Fibroblast of upper back skin (primary cell): ENCODE measurements at places on chromosomes 3 and 15.
A peak's percentile ranks its signal among the peaks of the same experiment; 100 is the strongest.

GRCh38 chr3:19063936-19064335, 84.4 kb upstream of the KCNH8 start:
- no peak for DNase-seq

GRCh38 chr15:48182749-48183148, 4.7 kb upstream of the MYEF2 start:
- DNase-seq: no peak

DNA sequence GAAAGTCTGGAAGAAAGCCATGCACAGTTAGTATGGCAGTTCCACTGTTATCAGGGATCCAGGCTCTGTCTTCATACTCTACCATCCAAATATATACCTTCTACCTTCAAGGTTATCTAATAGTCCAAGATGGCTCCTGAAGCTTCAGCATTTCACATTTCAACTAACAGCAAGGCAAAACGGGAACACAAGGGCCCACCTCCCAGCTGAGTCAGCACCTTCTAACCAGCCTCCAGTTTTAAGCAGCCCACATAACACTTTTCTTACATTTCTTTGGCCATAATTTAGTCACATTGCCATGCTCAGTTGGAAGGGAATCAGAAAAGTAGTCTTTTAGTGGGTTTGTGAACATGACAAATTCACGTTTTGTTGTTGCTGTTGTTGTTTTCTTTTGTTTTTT, 15.4 kb upstream of the MSL2 start:
- DNase-seq: peak; percentile 6

- DNase-seq: no peak
Measured at GRCh38 chr3:171854649-171855305, 11.6 kb downstream of the TMEM212 start.

- DNase-seq: no peak
Measured at GRCh38 chr3:127804141-127804540, 18.2 kb downstream of the MGLL start.

DNA sequence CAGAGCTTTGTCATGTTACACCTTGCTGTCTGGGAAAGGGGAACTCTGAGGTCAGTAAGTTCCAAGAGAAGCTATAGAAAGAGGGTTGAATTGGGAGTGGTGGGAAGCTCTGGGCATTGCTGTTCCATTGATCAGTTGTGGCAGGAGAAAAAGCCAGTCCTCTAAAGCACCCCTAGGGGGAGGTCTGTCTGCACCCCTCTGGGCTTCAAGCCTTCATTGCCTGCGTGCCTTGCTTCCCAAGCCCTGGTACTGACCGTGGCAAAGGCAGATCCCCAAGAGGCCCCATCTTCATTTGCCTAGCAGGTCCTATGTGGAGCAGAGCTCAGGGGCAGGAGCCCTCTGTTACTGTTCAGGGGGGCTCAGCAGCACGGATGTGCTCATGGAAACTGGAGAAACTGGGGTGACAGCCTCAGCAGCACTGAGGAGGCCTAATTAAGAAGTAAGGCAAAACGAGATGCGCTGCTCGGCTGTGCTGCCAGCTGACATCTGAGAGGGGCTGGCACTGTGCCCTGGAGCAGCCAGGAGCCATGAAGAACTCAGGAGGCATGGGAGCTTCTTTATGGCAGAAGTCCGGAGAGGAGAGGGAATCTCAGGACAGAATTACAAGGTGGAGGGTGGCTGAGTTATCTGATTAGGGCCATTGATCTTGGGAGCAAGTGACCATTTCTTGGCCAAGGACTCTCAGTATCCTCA, 270.9 kb downstream of the RPLP1 start:
- DNase-seq: no peak

DNA sequence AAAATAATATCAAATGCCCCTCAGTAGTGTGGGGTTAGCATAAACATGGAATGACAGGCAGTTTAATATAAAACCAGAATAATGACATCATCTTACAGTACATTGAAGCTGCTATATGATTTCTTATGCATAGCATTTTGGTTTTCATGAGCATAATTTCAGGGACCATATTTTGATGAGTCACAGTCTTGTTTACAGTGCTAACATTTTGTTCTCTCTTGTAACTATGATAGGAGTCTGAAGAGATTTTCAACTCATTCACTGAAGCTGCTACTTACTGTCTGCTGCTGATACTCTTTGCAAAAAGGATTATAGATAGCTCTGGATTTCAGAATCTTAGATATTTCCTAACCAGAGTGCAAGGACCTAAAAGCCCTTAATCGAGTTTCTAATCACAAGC, 92.6 kb upstream of the CCDC54 start:
- DNase-seq: peak; percentile 10

DNA sequence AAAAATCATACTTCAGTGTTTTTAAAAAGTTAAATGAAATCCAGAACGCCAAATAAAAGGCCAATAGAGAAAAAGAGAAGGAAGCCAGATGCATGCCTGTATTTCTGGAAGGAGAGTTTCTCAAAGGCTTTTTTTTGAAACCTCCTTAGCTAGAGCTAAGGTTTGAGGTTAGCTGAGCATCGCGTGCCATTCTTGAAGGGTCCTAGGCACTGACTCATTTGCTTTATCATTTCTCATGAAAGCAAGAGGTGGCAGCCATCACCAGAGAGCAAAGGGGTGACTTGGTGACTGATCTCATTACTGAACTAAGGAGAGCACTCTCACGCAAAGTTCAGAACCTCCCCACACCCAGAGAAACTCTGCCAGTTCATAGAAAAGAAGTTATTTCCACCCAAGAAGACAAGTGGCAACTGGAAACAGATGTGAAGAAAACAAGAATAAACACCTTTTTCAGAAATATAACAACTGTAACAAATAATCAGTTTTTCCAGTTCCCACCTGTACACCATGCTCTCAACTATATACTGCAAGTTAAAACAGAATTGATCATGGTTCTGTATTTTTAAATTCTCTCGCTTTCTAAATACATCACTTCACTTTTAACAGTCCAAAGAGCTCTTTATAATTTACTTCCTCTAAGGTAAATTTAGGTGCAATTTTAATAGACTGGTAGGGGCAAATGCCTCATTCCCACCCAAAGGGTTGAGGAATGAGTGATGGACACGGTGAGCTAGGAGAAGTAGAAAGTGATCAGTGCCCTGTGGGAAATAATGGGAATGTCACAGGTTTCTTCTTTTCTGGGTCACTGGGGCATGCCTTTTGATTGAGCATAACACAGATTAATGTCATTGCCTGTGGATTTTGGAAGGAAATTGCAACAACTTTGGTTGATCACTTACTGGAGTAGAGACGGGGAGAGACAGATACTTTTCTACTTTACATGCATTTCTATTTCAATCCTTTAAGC, 24.7 kb downstream of the GPR15 start:
- no peak for DNase-seq

- DNase-seq: peak; percentile 81
Measured at GRCh38 chr3:188434594-188434993, 280.6 kb downstream of the LPP start.

DNA sequence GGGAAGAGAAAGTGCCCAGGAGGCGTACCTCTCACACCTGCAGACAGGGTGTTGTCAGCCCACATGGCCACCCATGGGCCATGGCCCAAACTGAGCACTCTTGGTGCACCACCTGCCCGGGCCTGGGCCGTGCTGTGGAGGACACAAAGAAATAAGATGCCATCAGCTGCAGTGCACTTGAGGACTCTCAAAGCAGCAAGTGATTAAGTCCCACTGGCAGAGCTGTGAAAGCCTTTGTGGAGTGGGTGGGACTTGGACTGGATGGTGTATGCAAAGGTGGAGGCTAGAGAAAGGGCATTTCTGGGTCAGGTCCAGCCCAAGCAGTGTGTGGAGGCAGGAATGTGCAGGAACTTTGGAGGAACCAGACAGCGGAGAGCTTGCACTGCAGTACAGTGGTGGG, 122.3 kb downstream of the MEGF11 start:
- no peak for DNase-seq

DNA sequence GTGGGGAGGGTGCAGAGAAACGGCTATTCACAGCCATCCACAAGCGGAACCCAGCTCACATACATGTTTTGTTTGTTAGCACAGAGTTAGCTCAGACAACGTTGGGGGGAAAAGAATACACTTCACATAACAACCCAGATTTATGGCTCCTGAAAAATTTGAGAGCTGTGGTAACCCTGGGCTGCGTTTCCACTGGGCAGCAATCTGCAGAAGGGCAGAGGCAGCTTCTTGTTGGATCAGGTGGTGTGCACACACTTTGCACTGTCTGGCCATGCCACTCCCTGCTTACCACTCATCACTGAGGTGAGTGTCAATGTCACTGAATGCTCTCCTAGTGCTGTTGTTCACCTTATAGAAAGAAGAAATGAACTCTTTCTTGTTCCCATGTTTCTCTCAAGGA, 299.8 kb upstream of the SOX14 start:
- no peak for DNase-seq

DNA sequence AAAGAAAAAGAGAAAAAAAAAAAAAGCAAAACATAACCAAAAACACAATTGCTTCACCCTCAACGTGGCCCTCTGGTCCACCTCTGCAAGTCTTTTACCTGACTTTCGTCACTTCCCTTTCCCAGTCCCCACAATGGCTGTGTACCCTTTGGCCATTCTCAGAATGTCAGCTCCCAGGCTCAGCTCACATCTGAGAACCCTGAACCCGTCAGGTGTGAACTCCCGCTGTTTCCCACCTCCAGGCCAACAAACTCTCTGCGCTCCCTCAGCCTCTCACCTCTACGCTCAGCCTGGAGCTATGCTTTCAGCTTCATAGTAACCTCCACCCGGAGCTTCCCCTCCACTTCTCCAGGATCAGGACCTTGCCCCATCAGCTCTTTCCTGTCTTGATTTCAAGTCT, 23.6 kb downstream of the ZSCAN2 start:
- no peak for DNase-seq

DNA sequence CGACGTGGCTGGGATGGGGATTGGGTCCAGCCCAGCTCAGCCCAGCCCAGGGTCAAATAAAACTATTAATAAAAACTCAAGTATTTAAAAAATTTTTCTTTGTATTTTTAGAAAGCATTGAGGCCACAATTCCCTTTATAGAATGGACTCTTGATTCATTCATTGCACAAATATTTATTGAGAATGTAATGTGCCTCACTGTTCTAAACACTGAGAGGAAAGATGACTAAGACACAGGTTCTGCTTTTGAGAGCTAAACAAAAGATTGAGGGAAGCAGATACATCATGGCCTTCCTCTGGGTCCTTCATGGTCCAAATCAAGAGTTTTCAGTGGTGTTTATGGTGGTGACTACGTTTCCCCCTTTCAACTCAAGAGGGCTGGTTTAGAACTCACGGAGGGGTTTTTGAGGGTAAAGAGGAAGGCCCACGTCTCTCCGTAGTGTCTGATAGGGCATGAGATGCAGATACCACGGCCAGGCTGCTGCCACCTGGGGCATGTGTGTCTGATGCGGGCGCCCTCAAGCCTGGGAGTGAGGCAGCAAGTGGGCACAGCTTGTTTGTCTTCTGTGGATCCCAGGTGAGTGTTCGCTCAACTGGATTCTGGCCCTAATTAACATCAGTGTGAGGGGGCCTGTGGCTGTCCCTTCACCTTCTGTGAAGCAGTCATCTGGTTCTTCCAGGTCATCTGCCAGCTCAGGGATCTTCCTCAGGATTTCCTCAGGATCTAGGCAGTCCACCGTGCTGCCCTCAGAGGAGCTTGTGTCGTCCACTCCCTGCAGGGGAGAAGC, 73.5 kb upstream of the SCN5A start:
- DNase-seq: peak; percentile 37

DNA sequence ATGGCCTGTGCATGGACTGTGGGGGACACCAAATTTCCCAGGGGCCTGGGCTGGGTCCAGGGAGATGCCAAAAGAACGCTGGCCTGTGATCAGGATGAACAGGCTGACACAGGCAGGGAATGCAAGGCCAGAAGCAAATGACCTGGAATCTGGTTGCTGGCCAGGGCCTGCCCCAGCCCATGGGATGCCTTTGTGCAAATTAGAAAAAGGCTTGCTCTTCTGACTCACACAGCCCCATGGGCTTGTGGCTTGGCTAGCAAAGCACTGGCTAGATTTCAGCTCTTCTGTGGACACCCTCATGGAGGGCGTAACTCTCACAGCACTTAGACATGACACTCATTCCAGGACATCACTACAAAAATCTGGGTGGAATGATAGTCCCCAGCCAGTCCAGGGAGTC, 356.0 kb downstream of the SHQ1 start:
- DNase-seq: peak; percentile 99

GRCh38 chr3:26807272-26807671, 184.7 kb downstream of the LRRC3B start:
- DNase-seq: no peak

DNA sequence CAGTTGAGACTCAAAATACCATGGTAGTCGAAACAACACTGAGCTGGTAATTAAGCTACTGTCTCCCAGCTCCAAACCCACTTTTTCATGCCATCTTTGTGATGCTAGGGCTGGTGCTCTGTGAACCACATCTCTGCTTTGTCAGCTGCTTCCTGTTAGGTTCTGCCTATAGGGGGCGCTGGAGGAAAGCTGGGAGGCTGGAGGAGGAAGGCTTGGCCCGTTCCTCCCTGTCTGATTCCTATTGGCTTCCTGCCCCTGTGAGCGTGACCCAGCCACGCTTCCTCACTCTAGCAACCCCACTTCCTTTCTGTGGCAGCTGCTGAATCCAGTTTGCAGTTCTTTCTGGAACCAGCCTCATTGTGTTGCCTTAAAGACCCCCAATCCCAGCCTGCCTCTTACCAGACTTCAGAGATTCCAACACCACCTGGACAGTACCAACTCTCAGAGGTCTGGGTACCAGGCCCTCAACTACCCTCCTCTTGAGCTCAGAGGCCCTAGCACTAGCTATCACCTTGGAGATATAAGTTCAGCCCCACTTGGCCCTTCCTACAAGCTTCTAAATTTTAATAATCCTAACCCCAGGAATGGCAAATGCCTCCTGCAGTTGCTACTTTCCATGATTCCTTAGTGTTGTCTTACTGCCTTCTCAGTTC, 120.9 kb downstream of the ERC2 start:
- DNase-seq: peak; percentile 3

DNA sequence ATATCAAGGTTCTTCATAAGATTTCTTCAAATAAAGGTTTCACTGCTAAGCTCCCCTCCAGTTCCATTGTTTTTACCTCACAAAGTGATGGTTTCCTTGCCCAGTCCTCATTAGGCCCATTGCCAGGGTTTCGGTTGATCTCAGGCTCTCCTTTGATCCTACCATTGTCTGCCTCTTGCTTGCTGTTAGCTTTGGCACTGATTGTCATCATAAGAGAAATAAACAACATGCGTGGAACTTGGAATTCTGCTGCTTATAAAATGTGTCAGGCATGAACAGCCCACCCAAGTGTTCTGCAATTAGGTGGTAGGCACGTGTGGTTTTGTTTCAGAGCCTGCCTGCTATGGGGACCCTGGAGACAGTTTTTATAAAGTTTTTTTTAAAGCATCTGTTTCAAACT, 107.6 kb upstream of the BFSP2 start:
- no peak for DNase-seq
